ENCODE measurements at places on chromosomes 4 and X.

- DNase-seq = no peak
Measured at GRCh38 chrX:153779891-153780677, 757 bp upstream of the SRPK3 start.

DNA sequence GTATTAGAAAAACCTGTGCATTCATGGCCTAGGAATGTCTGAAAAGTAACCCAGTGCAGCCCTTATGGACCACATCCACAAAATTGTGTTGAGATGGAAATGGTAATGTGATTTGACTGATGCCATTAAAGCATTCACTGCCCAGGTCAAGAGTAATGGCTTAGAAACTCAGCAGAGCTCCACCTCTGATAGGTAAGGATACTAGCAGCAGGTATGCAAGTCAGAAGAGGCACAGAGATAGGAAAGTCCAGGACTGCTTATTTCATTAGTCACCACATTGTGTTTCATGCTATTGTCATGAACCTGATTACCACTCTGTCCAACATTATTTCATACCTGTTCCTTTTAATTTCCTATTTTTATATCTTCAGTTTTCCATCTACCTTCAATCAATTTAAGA is 2042.2 kb downstream of the ARAP2 start:
- no peak for DNase-seq

GRCh38 chrX:57595381-57595811 is 3.6 kb downstream of the ZXDB start:
- DNase-seq = no peak

DNA sequence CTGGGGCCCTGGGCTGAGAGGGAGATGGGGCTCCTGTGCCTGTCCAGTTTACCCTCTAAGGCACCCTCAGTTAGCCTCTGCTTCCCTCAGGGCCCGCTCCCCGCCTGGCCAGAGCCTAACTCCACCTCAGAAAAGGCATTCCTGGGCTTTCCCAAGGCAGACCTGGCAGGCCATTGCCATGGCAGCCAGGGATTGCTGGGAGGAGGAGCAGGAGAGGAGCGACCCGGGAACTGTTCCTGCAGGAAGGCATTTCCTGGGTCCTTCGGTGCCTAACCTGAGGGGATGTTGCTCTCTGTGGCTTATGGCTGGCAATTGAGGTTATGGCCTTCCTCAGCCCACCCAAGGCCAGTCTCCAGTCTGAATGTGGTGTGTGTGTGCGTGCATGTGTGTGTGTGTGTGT is 131.3 kb downstream of the PJA1 start:
- no peak for DNase-seq

DNA sequence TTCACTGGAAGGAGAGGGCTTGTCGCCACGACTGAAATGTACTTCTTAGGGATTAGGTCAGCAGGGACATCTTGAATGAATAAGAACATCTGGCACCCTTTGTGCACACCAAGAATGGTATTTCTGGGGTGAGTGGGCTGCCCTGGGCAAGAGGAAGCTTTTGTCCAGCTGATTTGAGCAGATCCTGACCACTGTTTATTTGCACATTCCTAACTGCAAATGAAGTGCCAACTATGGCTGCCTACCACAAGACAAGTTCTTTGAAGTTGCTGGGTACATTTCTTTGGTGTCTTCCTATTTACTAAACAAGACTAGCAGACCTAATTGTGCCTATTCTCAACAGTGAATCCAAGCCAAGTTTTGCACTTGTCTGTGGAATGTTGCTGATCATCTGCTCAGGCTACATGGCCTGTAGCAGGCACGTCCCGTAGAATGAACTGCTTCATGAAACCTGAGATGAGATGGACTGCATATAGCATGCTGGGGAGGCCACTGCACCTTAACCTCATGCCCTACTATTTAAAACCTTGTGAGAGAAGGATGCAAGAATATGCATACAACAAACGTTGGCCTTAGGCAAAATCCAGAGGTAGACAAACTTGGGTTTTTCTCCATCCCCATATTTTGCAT is 45.0 kb downstream of the PIR start:
- DNase-seq = no peak

DNA sequence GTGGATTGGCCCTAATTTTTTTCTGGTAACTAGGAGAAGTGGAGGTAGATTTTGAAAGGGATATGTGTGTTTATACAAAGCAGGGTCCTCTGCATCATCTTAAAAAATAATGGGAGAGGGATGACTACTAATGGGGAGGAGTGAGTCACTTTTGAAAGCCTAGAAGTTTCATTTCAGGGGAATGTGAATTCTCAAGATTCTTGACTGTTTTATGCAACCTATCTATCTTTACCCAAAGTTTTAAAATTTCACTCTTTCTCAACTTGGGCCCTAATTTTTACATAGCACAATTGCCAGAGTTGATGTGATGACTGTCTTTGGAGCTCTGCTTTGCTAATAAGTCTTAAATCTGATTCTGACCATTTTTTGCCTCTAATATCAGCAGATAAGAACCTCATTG is 445.2 kb downstream of the GRXCR1 start:
- DNase-seq = no peak

DNA sequence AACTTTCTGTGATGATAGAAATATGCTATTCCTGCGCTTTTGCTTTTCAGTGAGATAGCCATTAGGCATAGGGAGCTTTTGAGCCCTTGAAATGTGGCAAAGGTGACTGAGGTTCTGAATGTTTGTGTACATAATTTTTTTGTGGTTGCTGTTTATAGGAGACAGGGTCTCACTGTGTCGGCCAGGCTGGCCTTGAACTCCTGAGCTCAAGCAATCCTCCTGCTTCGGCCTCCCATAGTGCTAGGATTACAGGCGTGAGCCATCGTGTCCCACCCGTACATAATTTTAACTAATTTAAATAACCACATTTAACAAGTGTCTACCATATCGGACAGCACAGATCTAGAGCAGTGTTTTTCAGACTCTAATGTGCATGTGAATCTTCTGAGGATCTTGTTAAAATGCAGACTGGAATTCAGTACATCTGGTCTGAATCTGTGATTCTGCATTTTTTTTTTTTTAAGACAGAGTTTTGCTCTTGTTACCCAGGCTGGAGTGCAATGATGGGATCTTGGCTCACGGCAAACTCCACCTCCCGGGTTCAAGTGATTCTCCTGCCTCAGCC is 45.3 kb downstream of the CASP6 start:
- DNase-seq = no peak

DNA sequence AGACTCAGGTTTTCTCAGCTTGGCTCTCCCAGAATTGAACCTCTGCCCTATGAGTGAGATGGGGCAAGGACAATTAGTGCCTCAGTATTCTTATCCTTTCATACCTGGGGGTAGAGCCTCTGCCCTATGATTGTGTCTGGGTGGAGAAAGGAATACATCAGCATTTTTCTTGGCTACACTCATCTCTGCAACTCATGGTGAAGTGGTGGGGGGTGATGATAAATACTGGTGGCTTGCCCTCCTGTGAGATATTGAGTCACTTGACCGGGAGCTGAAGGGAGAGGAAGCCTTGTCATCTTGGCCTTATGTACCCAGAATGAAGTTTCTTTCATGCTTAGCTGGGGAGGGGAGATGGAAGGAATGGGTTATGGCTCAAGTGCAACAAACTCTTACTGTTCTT is 71.3 kb upstream of the ENOX2 start:
- DNase-seq = no peak

GRCh38 chr4:126742048-126742447 is 890.7 kb upstream of the INTU start:
- no peak for DNase-seq

DNA sequence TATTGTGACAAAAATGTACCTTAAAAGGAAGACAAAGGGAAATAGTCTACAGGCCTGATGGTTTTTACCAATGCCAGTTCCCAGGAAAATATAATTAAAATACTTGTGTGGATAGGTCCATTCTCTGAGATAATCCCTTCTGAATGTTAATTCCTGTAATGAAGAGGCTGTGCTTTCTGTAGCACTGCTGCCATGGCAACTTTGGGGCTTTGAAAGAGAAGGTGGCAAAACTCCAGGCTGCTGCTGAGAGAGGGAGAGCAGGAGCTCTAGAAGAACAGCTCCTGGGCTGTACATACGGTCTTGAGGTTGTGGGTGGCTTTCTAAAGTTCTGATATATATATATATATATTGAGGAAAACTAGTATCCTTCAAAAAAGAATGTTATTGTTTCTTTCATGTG is 125.4 kb downstream of the PDLIM5 start:
- DNase-seq = no peak

DNA sequence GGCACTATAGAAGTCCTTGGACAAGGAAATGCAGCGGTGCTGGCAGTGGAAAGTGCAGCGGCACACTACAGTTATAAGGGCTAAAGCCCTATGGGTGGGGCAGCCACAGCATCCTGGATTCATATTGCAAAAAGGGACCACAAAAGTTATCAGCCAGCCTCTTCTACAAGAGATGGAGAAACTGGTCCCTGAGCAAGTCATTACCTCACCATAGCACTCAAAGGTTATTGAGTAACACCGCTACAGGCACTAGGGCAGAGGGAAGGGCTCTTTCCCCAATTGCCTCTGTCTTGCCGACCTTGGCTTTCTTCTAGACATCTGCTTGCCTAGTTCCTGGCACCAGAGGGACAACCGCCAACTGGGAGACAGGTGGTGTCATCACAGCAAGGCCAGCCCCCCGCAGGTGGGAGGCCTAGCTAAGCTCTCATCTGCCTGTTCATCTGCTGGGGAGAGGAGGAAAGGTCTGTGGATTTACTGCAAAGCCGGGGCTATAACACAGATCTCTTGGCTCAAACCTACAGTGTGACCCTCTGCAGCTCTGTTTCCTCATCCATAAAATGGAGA is 600.0 kb downstream of the BCOR start:
- DNase-seq = no peak

GRCh38 chrX:111447298-111447697 is 35.3 kb upstream of the DCX start:
- DNase-seq = no peak

DNA sequence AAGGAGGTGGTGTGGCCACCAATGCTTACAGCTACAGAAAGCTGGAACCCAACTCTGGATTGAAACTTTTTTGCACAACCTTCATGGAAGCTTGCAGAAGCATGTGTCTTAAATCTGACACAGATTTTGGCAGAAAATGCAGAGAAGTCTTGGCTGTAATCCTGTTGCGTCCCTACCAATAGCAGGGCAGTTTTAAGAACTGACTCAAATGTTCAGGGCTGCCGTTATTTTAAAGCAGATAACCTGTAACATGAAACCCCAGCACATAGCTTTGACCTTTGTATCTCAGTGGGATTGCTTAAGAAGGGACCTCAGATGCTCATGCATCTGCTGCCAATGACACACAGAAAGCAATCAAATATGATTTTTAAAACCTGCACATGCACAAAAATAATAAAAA is at the start of gene VEGFD:
Gene VEGFD (minus strand): TSS at position 110 of the 400 bp plus-strand sequence. CDS start 467 bp downstream, outside the sequence.
- no peak for DNase-seq

DNA sequence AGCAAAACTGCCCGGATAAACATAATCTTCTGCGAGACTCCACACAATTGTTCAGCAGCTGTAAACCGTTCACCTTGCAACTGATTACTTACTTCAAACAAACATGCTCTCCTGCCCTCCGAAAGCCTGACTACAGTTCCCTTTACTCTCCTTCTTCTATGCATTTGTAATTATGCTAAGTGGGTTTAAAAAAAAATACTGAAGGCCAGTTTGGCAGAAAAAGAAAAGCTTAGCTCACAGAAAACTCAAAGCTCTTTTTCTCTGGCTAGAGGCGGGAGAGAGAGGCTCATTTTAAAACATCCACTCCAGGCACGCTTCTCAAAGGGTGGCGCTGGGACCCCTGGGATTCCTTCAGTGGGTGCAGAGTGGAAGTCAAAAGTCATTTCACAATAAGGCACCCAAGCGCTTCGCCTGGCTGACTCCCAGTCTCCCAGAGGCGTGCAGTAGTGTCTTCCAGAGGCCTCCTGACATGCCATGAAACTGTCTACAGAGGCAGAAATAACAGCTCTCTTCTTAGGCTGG is 1.9 kb downstream of the DHRSX start:
- no peak for DNase-seq

All from stimulated activated CD8-positive, alpha-beta memory T cell treated with anti-CD3 and anti-CD28 coated beads, Interleukin-4, amount 100 ng/mL, for 4 hours (primary cell).